ENCODE measurements at places on chromosomes 6 and 20.

DNA sequence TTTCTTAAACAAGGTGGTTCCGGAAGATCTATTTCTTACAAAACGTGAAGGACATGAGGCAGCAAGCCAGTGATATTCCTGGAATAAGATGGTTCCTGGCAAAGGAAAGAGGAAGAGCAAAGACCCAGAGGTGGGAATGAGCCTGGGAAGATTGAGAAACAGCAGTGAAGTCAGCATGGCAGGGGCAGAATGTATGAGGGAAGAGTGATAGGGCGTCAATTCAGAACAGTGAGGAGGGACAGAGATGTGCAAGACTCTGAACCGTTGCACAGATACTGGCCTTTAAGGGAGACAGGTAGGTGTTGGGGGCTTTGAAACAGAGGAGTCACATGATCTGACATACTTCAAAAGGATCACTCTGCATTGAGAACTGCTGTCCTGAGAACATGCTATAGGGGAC, 338.3 kb downstream of the CBLN4 start:
- no peaks in the 10 kb centered on the region for H3K36me3 ChIP-seq
- H3K4me1 ChIP-seq = no peaks in the 10 kb centered on the region

- H3K4me3 ChIP-seq = no peak overlapping the region
- no peaks in the 10 kb centered on the region for H3K36me3 ChIP-seq
- no peaks in the 10 kb centered on the region for H3K27me3 ChIP-seq
- H3K27ac ChIP-seq = no peak overlapping the region
Measured at GRCh38 chr6:168841609-168842278, 400.8 kb downstream of the SMOC2 start.

DNA sequence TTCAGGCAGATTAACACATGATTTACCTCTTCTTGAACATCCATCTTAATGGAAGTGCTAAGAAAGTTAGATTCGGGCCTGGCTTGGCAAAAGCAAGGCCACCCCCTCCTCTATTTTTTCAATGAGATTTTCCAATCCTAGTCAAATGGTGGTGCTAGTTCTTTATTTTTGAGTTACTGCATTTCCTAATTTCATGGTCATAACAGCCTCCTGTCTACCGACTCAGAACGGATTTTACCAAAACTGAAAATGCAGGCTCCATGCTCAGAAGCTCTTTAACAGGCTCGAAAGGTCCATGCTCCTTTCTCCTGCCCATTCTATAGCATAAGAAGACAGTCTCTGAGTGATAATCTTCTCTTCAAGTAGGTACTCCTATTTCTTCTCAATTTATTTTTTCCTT, 117.2 kb upstream of the ESR1 start:
- no peaks in the 10 kb centered on the region for H3K36me3 ChIP-seq
- DNase-seq = no peak
- no peaks in the 10 kb centered on the region for H3K27me3 ChIP-seq
- peaks cover 16% of the 10 kb centered on the region for H3K4me1 ChIP-seq

- DNase-seq = no peak
- no peak overlapping the region for H3K27ac ChIP-seq
- no peak overlapping the region for H3K4me3 ChIP-seq
- peaks cover 25% of the 10 kb centered on the region for H3K4me1 ChIP-seq
Measured at GRCh38 chr6:109242029-109242428, 140.2 kb downstream of the CD164 start.

GRCh38 chr20:43938932-43939761, 24.5 kb downstream of the TOX2 start:
- no peaks in the 10 kb centered on the region for H3K27me3 ChIP-seq
- no peak overlapping the region for H3K27ac ChIP-seq
- no peaks in the 10 kb centered on the region for H3K36me3 ChIP-seq
- peaks cover 37% of the 10 kb centered on the region for H3K4me1 ChIP-seq
- DNase-seq = peak; percentile 71

DNA sequence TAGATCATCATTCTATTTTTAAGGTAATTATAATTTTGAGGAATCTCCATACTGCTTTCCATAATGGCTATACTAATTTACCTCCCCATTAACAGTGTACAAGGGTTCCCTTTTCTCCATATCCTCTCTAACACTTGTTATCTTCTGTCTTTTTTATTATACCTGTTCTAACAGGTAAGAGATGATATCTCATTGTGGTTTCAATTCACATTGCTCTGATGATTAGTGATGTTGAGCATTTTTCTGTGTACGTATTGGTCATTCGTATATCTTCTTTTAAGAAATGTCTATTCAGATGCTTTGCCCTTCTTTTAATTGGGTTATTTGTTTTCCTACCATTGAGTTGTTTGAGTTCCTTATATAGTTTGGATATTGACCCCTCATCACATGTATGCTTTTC, 81.6 kb upstream of the SCAF8 start:
- DNase-seq = no peak
- no peaks in the 10 kb centered on the region for H3K36me3 ChIP-seq
- peaks cover 15% of the 10 kb centered on the region for H3K4me1 ChIP-seq
- H3K4me3 ChIP-seq = no peak overlapping the region
- no peak overlapping the region for H3K27ac ChIP-seq

- no peak overlapping the region for H3K27ac ChIP-seq
- H3K4me3 ChIP-seq = no peak overlapping the region
- H3K27me3 ChIP-seq = no peaks in the 10 kb centered on the region
- H3K4me1 ChIP-seq = no peaks in the 10 kb centered on the region
- peaks cover 21% of the 10 kb centered on the region for H3K36me3 ChIP-seq
Measured at GRCh38 chr20:32227744-32228688, 20.3 kb downstream of the POFUT1 start.

DNA sequence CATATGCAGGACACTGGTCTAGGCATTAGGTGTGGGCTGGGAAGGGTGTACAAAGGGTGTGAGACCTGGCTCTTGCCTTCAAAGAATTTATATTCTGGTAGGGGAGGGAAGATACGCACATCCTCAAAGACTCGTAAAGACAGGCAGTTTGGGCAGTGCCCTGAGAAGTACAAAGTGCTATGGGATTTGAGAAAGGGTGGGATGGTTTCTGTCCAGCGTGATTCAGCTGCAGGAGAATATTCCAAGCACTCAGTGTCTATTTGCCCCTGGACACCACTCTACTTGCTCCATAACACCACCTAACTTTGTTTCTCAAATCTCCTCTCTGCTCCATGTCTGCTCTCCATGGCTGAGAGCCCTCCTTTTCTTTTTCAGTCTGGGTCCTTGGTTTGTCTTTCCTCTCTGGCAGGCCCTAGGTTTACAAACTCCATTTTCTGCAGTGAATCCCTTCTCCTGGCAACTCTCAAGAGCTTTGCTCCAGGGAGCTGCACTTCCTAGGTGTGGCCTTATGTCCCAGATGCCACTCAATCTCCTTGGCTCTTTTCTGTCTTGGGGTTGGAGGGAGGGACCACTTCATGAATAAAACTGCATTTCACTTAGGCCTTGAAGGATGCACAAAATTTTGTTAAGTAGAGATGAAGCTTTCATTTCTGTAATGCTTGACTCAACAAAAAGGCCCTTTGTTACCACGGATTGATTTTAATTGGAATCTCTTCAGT, 310.4 kb downstream of the CLIC5 start:
- H3K27me3 ChIP-seq = no peaks in the 10 kb centered on the region
- H3K27ac ChIP-seq = no peak overlapping the region
- H3K4me3 ChIP-seq = no peak overlapping the region
- H3K36me3 ChIP-seq = no peaks in the 10 kb centered on the region
- H3K4me1 ChIP-seq = no peaks in the 10 kb centered on the region

GRCh38 chr20:31570021-31570463, 35.0 kb upstream of the ID1 start:
- H3K4me3 ChIP-seq = no peak overlapping the region
- H3K4me1 ChIP-seq = peaks cover 13% of the 10 kb centered on the region
- H3K27ac ChIP-seq = peak overlapping the region; percentile 96
- no peak for DNase-seq

DNA sequence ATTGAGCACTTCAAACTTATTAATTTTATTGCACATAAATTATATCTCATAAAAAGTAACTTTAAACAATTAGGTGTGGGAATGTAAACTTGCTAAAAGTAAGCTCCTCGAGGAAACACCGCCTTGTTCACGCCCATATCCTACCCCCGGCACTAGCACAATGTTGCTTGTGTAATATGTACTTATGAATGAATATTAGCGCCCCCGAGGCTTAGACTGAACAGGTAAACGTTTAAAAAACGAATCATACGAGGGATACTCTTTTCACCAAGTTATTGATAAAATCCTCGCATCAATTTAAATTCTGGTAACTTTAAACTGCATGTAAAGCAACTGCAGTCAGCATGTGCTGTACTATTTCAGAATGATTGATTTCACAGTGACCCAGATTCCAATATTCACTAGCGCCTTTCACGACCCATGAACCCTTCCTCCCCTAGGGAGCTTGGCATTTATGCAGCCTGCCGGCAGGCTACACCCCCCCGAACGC, 637 bp downstream of the TFB1M start:
- no peak for DNase-seq
- H3K4me1 ChIP-seq = no peaks in the 10 kb centered on the region
- no peaks in the 10 kb centered on the region for H3K27me3 ChIP-seq
- H3K27ac ChIP-seq = peak overlapping the region; percentile 72
- H3K36me3 ChIP-seq = peaks cover 3% of the 10 kb centered on the region

GRCh38 chr6:22231616-22232015, 65.2 kb downstream of the PRL start:
- no peaks in the 10 kb centered on the region for H3K4me1 ChIP-seq
- no peak overlapping the region for H3K27ac ChIP-seq
- no peaks in the 10 kb centered on the region for H3K36me3 ChIP-seq
- no peak for DNase-seq
- no peaks in the 10 kb centered on the region for H3K27me3 ChIP-seq

- H3K27ac ChIP-seq = no peak overlapping the region
- H3K4me3 ChIP-seq = no peak overlapping the region
- H3K36me3 ChIP-seq = no peaks in the 10 kb centered on the region
Measured at GRCh38 chr6:219641-220198, 72.6 kb upstream of the DUSP22 start.

DNA sequence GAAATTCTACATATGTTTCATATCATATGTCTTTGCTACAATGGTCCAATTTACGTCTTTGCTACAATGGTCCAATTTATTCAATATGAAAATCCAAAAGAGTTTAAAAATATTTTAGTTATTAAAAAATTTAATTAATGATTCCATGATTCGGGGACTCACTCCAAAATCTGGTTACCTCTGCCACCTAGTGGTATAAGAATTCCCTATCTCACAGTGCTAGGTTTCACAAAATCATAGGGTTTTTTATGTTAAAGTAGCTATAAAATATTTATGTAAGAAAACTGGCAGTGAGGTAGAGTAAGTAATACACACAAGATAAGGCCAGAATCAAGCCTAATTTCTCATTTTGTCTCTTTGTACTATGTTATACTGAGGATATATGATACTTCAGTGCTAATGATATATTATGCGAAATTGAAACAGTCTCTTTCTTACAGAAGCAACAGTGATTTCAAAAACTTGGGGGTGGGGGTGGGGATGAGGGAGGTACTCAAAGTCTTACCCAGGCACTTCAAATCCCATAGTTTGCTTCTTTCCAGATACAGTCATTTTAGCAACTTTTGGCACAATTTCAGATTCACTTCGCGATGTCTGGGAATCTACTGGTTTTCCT, 52.3 kb downstream of the HBS1L start:
- no peaks in the 10 kb centered on the region for H3K4me1 ChIP-seq
- no peak overlapping the region for H3K27ac ChIP-seq
- H3K4me3 ChIP-seq = no peak overlapping the region
- H3K27me3 ChIP-seq = no peaks in the 10 kb centered on the region
- no peak for DNase-seq

- H3K36me3 ChIP-seq = peaks cover 6% of the 10 kb centered on the region
- peaks cover 9% of the 10 kb centered on the region for H3K4me1 ChIP-seq
- H3K27me3 ChIP-seq = no peaks in the 10 kb centered on the region
- H3K27ac ChIP-seq = no peak overlapping the region
Measured at GRCh38 chr20:37729452-37729851, 35.6 kb downstream of the CTNNBL1 start.

GRCh38 chr20:23101696-23102406, 15.7 kb upstream of the CD93 start:
- peaks cover 8% of the 10 kb centered on the region for H3K4me1 ChIP-seq
- H3K4me3 ChIP-seq = no peak overlapping the region
- no peaks in the 10 kb centered on the region for H3K27me3 ChIP-seq
- no peak overlapping the region for H3K27ac ChIP-seq
- no peaks in the 10 kb centered on the region for H3K36me3 ChIP-seq
- no peak for DNase-seq

DNA sequence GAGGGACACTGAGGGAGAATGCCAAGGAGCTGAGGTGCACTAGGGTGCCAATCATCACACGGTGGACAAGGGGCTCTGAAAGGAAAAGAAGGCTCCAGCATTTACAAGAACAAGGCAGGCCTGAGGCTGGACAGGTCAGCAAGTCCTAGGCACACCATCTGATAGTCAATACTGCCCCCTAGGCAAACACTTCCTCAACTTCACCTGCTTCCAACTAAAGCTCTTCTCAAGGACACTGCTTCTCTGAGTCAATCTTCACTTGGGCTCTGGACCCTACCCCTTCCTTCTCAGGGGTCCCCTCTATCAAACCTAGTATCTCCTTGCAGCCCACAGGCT, 37.7 kb upstream of the SLC4A11 start:
- no peak overlapping the region for H3K4me3 ChIP-seq
- H3K27ac ChIP-seq = no peak overlapping the region
- H3K36me3 ChIP-seq = peaks cover 69% of the 10 kb centered on the region
- H3K27me3 ChIP-seq = no peaks in the 10 kb centered on the region
- no peaks in the 10 kb centered on the region for H3K4me1 ChIP-seq

DNA sequence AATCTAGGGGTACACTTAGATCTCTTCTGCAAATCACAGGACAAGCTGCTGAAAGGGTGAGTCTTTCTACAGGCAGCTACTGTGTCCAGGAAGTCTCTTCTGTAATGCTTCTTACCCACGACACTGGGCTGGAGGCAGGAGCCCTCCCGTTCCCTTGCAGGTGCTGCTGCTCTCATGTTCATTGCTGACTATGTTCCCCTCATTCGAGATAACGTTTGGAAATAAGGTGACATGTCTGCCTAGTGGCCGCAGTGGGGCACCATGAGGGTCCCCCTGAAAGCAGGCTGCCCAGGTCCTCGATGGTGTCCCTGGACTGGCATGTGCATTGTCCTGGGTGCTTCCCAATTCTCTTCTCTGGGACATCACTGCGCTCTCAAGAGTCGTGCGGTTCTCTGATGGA, 74.7 kb downstream of the SYNJ2 start:
- no peaks in the 10 kb centered on the region for H3K36me3 ChIP-seq
- H3K27me3 ChIP-seq = no peaks in the 10 kb centered on the region
- DNase-seq = no peak
- peaks cover 44% of the 10 kb centered on the region for H3K4me1 ChIP-seq

DNA sequence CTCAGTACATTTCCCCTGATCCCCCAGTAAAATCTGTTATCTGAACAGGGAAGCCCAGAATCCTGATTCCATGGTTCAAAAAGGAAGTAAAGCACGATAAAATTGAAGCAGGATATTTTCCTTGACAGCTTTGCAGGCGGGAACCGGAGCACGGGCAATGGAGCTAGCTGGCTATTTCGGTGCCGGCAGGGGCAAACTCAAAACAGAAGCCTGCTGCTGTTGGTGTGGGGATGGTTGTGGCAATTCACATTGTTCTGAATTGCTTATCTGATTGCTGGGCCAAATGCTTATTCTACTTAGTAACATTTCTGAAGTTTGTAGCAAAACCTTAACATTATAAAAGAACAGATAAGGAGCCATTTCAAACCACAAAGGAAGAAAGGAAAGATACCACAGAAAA, 172.4 kb downstream of the MMS22L start:
- no peaks in the 10 kb centered on the region for H3K27me3 ChIP-seq
- H3K4me3 ChIP-seq = no peak overlapping the region
- no peaks in the 10 kb centered on the region for H3K36me3 ChIP-seq
- H3K27ac ChIP-seq = no peak overlapping the region
